ENCODE measurements at places on chromosomes 2 and 18.

DNA sequence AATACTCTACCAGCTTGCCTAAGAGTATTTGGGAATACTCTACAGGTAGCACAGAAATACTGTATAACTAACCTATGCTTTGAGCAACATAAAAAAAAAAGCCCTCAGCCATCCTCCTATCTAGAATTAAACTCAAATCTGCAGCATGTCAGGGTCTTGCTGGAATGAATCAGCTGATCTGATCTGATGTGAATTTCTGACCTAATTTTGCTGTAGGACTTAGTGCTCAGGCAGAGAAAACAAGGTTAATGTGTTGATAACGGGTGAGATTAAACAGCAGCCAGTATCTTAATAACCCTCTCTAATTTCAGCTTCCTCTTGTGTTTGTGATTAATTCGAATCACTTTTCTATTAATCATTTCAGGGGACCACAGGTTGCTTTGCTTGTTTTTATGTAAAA lies 16.3 kb downstream of the NYAP2 start:
- DNase-seq = no peak

DNA sequence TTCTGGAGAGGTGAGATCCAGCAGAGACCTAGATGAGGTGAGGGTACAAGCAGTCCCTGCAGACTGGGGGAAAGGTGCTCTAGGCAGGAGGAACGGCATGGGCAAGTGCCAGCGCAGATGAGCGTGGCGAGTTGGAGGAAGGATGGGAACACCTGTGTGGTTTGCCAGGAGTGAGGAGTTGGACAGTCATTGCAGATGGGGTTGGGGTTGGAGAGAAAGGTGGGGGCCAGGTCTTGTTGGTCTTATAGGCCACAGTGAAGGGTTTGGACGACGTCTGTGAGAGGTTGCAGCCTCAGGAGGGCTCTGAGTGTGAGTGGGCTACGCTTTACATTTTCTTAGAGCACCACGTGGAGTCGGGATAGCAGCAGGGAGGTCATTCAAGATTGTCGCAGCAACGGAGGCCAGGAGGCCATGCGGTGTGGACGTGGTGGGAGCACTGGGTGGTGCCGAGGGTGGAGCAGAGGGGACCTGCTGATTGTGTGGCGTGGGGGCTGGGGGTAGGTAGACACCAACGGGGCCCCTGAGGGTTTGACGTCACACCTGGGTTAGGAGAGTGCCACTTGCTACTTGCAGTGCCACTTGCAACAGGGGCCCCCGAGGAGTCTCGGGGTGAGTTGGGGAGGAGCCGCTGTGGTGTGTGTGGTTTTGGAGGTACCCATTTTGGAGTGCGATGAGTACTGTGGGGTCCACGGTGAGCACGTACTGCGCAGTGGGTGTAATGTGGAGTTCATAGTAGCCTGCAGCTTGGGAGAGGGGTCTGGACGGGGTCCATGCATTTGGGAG lies 66.2 kb downstream of the LPIN1 start:
- no peak for DNase-seq

DNA sequence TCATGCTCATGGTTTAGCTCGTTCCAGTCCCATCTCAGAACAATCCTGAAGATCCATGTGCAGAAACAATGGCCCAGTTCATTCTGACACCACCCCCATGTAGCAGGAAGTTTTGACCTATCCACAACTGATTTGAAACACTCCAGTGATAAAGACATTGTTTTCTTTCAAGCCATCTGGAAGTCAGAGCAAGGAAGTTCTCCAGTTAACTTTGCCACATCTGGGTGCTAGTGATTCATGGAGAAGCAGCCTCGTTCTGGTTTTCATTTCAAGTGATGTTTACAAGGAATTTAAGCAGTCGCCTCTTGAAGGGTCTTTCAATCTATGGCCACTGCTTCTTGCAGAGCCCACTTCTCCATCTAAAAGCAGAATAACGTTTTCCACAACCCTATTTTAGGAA lies 36.6 kb upstream of the TWIST2 start:
- DNase-seq = no peak

DNA sequence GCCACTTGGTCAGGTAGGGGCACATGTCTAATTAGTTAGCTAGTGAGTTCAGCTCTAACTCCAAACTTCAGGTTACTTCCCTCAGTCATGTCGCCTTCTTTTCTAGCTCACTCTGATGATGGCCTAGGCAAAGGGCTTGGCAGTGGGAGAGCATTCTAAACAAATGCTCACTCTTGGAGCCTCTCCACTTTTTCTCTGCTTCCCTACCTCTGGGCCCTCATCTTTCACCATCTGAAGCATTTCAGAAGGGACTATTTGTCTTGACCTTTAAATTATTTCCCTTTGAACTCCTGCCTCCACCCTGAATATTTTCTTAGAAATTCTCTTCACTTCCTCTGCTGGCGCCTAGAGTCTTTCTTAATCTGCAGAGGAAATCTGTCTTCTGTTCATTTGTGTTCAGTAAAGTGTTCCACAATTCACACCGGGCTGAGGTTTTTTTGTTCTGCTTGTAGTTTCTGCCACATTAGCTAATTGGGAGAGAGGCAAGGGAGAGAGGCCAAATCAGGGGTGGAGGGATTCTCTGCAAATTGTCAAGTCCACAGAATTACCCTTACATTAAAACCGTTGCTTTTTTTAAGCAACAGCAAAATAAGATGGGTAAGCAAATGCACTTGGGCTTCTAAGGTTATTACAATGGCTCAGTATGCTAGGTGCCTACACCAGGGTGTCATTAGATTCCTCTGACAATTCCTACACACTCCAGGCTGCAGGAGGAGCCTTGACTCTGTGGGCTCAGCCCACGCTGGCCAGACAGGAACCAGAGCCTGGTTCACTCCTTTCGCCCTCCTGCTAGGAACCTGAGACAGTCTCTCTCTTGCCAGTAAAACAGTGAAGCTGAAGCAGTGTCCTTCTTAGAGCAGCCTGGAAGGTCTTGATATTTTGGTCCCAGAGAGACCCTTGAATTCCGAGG lies 5.5 kb downstream of the MSGN1 start:
- no peak for DNase-seq

GRCh38 chr18:24964216-24964615 lies 387.8 kb downstream of the ZNF521 start:
- no peak for DNase-seq

GRCh38 chr2:9641641-9642040 lies 10.8 kb upstream of the YWHAQ start:
- no peak for DNase-seq

- no peak for DNase-seq
These were observed 286.0 kb downstream of the SUCLG1 start for GRCh38 chr2:84173041-84173440.

GRCh38 chr2:122163617-122164016 lies 408.2 kb downstream of the TSN start:
- DNase-seq = no peak

DNA sequence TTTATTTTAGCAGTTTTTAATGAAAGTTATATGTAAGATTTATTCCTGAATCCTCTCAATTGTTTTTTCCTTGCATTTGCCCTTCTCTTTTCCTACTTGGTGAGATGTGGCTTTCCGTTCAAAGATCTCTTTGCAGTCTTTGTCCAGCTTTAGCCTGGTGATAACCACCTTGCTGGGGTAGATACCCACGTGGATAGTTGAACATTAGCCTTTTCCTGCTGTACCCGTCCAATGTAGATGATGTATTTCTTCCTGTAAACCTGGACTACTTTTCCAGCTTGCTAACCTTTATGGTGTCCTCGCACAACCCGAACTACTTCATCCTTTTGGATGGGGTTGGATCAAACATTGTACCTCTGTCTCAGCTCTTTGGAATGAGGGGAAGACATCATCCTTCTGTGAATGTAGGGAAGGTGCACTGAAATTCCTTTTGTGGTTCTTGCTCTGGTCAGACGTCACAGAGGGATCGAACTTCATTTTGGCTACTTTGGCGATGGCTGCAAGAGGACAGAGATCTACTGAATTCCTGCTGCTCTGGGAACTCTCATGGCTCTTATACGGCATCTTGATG lies 293.2 kb upstream of the EPAS1 start:
- no peak for DNase-seq

GRCh38 chr2:136530146-136530545 lies 235.2 kb upstream of the THSD7B start:
- DNase-seq = no peak

Data from activated T-helper 9 cell treated with anti-CD3 and anti-CD28 coated beads, Interleukin-2, amount 50 U/mL, for 16 hours (primary cell).